ENCODE measurements at places on chromosomes 2 and 18. TPM values are rescaled to one million over a fixed set of nuclear protein-coding genes. Genes with fewer than 3 reads are reported as not detected.
A peak's percentile ranks its signal among the peaks of the same experiment; 100 is the strongest.

HJURP gene
- polyA plus RNA-seq = 0.10 TPM

SP5 gene
- polyA plus RNA-seq = 0.23 TPM

SPC25 gene
- polyA plus RNA-seq = 0.14 TPM

SLC4A5 gene
- polyA plus RNA-seq = 1.2 TPM

PLEK gene
- 1.5 TPM for polyA plus RNA-seq

UGT1A5 gene
- not detected for polyA plus RNA-seq

VWC2L gene
- polyA plus RNA-seq = not detected

TEX44 gene
- not detected for polyA plus RNA-seq

RTP5 gene
- polyA plus RNA-seq = not detected

SLC20A1 gene
- polyA plus RNA-seq = 12.2 TPM

DNA sequence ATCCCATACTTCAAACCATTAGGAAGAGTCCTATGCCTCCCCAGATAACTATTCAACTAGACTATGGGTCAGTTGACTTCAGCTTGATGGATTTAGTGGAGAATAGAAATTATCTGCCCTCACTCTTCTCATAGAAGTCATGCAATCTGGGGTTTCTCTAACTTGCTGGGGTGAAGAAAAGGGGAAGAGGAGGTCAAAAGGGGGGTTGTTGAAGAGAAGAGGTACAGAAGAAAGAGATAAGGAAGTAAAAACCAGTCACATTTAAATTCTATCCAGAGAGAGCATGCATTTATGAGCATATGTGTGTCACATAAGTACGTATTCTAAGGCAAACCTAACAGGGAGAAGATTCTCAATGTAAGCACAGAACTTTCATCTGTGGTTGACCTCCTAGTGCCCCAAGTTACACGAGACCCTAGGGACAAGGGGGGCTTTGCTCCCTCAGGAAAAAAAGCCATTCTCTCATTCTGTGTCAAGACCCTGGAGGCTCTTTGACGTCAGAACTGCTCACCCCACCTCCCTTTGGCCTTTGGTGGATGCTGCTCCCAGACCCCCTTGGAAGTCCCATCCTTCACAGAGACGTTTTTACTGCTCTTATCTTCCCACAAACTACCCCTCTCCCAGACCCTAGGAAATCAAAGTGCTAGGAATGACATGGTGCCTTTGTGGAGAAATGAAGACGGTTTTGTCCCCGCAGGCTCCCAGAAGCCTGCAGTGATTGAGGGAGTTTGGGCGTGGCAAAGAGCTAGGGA, 236.8 kb upstream of the TNP1 start:
- no peak for DNase-seq

- no peak for DNase-seq
These were observed 95.8 kb downstream of the TMEFF2 start for GRCh38 chr2:192098814-192099491.

DNA sequence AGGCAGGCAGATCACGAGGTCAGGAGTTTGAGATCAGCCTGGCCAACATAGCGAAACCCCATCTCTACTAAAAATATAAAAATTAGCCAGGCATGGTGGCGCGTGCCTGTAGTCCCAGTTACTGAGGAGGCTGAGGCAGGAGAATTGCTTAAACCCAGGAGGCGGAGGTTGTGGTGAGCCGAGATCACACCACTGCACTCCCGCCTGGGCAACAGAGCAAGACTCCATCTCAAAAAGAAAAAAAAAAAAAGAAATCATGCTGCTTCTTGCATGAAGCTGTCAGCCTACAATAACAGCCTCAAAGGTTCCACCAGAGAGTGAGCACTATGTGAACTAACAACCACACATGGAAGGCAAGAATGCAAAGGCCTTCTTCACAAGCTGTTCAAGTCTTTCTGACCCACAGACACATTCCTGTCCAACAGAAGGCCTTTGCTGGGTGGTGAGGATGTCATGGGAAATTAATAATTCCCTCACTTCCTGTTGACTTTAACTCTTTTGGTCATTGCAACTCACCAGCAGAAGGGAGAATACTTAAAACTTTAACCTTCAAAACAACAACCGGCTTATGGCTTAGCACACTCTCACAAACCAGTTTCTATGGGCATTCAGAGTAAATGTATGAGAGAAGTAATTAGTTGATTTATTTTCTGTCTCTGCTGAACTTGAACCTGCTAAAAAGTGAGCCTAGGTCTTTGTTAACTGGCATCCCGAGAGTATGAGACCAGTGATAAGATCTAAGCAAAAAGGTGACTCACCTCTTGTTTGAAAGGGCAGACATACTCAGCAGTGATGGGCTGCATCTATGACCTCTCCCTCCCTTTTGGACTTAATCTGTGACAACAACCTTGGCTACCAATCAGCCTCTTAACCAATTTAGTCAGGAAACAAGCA, 11.8 kb downstream of the PLEKHM3 start:
- no peak for DNase-seq

GRCh38 chr18:31206787-31207381, 44.2 kb upstream of the DSC1 start:
- DNase-seq = peak; percentile 66

DNA sequence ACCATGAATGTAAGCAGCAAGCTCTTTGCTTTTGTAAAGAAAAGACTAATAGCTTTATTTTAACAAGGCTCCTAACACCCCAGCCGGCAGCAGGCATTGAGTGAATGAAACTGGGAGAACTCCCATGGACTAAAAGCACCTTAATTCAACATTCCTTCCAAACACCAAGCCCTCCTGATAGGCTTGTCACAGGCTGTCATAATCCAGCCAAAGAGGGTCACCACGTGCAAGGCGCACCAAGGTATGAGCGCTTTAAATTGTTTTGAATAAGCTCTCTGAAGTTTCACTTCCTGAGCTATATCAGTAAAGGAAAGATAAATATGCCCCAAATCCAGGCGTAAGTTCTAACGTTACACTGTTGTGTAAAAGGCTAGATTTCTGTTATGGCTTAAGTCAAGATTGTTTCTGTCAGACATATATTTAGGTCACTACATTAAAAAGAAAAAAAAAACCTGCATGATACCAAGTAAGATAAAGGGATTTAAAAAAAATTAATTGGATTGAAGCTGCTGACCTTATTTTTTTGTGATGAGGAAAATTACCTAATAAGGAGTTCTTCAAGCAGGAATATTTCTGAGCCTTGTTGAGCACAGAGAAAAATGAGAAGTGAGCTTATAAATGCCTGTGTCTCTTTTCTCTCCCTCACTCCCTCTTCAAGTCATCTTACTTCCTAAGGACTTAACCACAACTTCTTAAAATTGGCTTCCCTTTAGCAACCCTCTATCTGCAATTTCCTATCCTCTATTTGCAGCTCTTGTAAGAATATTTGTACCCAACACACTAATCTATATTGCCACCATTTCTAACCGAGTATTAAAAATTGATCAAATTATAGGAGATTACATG, 136.1 kb upstream of the NRP2 start:
- DNase-seq = no peak

- no peak for DNase-seq
These were observed 918.3 kb downstream of the EPHA4 start for GRCh38 chr2:220653776-220654175.

DNA sequence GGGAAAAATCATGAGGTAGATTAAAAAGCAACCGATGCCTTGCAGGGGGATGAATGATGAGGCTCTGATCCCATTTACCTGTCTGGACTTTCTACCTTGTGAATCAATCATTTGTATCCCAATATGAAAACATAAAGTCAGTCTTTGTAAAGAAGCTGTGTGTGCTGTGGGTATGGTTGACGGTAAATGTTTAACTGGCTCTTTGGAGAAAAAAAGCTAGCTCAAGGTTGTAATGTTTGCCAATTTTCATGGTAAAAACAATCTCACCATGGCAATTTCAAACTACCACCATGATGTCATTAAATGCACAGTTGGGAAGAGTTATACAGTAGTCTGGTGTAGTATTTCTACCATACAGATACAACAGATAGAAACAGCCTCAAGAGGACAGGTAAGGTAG, 14.6 kb downstream of the TTR start:
- DNase-seq = no peak

- DNase-seq = no peak
These were observed 634.6 kb upstream of the SLC39A10 start for GRCh38 chr2:195022508-195022830.

DNA sequence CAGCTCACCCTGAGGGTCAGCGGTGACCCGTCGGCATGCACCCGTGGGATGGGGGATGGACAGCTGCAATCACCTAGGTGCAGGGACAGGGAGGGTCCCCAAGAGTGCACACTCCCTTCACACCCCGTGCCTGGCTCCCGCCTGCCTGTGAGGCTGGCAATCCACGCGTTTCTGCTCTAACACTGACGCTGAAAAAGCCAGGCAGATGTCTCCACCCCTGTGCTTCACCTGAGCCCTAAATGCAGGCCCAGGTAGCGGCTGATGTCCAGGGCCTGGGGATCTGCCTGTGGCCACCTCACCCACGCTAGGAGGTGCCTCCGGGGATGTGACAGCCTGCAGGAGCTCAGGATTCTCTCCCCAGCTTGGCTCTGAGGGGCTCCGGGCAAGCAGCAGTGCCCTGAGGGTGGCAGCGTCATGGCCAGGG, 212.0 kb upstream of the SALL3 start:
- DNase-seq = no peak

DNA sequence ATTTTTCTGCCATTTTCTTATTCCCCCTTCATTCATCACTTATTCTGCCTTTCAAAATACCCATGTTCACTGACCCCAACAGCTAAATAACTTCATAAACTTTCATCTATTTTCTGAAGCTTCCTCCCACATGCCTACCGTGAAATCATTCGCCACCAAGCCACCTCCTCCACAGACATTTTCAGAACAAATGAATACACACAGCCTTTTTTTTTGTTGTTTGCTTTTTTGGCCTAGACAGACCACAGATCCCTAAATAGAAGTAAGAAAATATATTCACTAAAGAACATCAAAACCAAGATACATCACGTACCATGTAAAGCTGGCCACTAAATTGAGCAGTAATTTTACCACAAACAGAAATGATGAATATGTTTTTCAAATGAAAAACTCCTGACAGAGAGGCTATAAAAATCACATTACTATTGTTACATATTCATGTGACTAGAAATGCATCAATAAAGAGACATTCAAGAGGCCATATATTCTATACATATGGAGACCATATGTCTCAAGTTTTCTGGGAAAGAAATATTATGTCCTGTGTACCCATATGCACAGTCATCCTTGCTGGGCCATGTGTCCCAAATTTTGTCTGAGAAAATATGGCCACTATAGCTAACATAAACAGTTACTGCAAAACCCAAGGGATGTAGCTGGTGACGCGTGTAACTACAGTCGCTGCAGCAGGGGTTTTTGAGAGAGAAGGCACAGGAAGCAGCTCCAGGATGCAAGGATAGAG, 200.3 kb downstream of the FBXO15 start:
- DNase-seq = no peak

GRCh38 chr2:31675485-31675901, 94.8 kb upstream of the SRD5A2 start:
- DNase-seq = no peak

DNA sequence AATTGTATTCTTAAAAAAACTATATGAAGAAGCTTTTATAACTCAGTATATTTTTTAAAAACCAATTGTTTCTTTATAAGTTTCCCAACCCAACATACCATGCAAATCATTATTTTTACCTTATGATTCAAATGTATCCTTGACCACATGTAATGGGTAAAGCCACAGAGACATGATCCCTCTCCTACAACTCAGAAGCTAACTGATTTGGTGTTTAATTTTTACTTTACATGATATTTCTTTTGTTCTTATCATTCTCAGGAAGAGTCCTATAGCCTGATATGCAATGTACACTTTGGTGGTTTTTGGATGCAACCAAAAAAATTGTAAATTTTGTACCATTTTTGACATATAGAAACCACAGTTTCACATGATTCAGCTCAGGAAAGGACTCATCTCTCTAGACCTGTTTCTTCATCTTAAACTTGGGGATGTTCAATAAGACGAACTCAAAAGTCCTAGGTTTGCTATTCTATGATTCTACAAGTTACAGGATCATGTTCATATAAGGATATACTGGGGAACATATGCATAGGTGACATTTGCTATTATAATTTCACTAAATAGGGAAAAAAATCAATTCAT, 85.2 kb upstream of the RBBP8 start:
- DNase-seq = no peak

DNA sequence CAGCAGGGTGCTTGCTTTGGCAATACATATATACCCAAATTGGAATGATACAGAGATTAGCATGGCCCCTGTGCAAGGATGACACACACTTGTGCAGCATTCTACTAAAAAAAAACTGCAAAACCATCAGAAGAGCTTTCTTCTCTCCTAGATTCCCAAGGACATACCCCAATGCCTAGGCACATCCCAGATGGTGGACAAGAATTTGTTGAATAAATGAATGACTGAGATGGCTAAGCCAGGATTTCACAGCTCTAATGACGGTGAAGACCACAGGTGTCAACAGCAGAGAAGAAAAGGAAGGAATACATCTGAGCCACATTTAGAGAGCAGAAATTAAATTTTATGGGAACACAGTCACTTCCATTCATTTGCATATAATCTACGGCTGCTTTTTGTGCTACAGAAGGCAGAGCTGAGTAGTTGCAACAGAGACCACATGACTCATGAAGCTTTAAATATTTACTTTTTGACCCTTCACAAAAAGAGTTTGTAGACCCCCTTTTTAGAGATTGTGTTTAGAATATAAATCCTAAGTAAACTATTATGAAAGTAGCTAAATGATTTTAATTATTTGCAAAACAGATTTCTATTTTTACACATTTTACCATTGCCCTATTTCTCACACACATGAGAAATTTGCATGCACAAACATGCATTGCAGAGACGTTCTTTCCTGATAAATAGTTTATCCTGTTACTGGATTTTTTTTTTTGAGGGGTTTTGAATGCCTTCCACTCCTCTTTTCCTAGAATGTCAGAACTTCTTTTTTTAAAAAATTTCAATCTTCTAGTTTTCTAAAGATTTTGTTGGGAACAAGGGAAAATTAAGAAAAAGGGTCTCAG, 119.0 kb downstream of the PMAIP1 start:
- DNase-seq = no peak

GRCh38 chr2:188808947-188809355, 165.2 kb upstream of the COL3A1 start:
- no peak for DNase-seq

DNA sequence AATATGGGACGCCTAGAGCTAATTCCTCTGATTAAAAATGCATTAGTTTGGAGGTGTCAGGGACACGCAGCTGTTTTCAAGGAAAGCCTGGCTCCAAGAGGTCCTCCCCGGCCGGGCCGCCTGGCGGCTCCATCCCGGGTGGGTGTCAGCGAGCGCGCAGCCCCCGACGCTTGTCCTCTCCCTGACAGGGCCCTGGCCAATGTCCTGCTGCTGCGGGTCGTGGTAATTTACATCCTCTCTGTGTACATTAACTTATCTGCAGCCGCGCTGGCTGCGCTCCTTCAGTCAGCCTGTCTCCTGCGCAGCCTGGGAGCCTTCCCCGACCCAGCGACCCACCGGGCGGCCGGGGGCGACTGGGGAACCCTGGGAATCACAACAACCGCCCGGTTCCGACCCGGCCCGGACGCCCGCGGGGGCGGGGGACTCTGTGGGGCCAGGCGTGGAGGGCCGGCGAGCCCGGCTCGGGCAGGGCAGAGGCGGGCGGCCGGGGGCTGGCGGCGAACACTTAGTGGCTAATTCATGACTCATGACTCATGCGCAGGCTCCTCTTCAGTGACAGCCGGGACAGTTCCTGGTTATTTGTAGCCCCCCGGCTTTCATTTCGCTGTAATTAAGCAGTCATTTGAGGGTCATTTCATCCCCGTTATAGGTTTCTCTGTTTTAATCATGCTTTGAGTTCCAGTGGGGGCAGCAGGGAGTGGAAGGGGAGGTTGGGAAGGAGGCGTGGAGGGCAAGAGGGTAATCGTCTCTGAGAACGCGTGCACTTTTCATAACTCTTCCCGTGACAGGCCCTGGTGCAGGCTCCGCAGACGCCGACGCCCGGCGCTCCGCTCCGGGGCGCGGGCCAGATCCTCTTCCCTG, 141.9 kb upstream of the CTAGE1 start:
- peak; percentile 85 for DNase-seq

GRCh38 chr2:41647468-41648050, 400.3 kb upstream of the PKDCC start:
- no peak for DNase-seq

Measured in heart left ventricle (tissue), 16 donors.